ENCODE measurements at places on chromosomes 12 and 14.

DNA sequence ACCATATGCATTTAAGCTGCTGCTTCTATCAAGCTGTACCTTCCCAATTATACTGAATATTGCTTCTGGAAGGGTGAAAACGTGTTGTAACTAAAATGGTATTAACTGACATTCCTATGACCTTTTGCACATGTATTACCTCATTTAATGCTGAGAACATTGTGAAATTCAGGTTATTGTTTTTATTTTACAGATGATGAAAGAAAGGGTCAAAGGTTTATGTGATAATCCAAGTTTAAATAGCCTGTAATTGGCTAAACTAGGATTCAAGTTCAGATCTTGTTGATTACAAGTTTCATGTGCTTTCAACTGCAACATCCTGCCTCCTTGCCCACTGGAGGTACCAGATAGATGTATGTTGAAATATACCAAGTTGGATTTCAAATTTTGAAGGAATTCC, 433.3 kb upstream of the PRICKLE1 start:
- no peak for DNase-seq

DNA sequence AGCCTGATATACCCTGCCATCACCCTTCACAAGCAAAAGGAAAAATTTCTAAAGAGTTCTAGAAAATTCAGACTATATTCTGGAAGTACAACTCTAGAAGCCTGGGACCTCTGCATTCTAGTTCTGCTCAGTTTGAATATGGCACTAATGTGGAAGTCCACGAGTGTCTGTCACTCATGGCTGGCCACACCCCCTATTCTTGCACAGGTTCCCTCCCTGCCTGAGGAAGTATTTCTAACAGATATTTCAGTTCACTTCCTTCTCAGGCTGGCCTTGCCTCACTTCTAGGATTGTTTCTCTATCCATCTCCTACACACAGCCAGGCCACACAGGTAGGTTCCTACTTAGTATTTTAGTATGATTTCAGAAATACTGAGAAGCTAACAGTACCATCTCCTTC, 67.4 kb downstream of the PHLDA1 start:
- DNase-seq = no peak

- DNase-seq = no peak
These were observed 13.7 kb upstream of the ITGA5 start for GRCh38 chr12:54432815-54433164.

GRCh38 chr12:67772267-67773169, 124.0 kb downstream of the DYRK2 start:
- no peak for DNase-seq

DNA sequence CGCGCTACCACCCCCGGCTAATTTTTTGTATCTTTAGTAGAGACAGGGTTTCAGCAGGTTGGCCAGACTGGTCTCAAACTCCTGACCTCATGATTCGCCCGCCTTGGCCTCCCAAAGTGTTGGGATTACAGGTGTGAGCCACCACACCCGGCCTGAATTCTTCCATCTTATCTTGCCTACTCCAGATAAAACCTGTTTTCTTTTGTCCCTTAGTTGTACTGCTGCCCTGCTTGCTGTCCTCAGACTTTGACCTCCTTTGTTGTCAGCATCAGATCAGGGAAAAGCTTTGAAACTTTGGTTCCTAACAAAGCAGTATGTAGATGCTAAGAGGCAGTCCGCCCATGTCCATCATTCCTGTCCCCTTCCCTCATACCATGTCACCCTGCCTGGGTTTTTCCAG, 15.9 kb downstream of the COPZ1 start:
- no peak for DNase-seq

DNA sequence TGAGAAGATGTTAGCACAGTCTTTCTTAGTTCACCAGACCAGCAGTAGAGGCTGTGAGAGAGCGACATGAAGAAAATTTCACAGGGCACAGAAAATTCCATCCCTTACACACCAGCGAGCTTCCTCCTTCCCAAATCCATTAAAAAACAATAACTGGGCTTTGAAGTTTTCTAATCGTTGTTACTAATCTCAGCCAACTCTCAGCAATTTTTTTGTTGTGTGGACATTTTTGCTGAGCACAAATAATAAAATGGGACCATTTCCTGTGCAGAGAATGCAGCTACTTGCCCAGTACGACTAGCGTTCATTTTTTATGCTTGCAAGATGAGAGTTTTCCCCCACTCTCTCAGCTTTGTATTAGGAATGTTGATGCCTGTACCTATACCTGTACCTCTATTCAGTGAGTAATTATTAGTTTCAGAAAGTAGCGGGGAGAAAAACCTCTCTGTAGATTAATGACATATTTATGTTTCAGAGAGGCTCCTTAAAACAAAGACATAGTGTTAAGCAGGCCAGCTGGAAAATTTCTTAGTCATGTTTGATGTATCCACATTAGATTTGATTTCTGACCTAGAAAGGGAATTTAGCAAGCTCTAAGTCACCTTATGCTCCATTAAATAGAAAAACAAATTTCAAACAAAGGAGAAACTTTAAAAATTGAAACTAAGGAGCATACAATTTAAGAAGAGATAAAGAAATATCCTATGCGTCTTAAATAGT, 146.5 kb downstream of the SRGAP1 start:
- DNase-seq = no peak

DNA sequence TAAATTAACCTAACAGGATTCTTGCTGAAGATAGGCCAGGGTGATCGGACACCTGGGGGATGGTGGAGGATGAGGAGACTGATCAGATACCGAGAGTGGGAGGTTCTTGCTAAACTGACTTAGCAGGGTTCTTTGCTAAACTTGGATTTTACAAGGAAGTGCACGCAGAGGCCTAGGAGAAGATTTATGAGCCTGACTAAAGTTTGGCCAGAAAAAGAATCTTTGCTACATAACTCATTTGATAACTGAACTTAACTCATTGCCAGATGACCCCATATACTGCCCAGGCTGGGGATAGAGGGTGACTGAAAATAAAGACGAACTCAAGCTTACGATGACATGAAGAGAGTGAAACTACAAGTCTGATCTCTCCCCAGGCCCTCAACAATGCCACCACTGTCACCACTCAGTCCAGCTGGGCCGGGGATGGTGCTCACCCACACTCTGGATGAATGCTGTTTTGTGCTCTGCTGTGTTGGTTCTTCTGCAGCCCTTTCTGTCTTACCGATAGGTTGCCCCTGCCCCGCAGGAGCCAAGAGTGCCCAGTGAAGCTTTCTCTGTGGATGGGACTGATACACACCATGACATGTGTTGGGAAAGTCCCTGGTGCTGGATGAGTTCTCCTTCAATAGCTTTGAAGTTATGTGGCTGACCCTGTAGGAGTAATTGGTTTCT, 29.0 kb downstream of the PPFIBP1 start:
- DNase-seq = no peak

Data from CD4-positive, alpha-beta memory T cell (primary cell).